ENCODE measurements at places on chromosomes 11 and 22.
A peak's percentile ranks its signal among the peaks of the same experiment; 100 is the strongest.

DNA sequence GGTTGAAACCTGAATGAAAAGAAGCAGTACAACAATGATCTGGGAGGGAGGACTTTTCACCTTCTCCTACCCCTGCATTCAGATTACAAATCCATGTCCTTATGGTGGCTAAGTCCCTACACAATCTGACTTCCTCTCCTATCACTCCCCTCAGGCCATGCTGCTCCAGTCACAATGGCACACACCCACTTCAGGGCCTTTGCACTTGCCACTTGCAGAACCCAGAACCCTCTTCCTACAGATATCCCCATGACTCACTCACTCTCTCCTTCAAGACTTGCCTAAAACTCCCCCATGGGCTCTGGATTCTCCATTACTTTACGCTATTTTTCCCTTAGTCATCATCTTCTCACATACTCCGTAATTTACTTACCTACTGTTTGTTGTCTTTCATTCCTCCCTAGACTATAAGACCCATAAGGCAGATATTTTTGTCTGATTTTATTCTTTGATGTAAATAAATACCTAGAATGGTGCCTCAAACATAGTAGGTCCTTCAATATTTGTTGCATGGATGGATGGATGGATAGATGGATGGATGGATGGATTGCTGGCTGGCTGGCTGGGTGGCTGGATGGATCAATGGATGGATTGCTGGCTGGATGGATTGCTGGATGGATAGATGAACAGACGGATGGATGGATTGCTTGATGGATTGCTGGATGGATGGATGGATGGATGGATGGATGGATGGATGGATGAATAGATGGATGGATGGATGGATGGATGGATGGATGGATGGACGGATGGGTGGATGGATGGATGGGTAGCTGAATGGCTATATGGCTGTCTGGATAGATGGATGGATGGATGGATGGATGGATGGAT lies 94.7 kb upstream of the NAV2 start:
- DNase-seq = no peak

DNA sequence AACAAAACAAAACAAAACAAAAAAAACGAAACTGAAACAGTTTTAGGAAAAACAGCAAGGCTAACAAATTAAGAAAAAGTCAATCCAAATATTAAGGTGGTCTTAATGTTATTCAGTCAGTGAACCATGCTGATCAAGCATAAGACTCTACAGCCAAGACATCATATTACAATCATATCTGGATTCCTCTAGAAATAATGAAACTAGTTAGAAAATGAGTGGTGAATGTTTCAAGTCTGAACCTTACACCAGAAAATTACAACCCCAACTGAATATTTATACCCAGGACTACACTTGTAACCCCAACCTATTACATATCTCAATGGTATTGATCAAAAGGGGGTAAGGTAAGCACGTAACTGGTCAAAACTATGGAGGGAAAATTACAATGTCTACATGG lies 48.8 kb downstream of the ACAT1 start:
- DNase-seq = peak; percentile 13

DNA sequence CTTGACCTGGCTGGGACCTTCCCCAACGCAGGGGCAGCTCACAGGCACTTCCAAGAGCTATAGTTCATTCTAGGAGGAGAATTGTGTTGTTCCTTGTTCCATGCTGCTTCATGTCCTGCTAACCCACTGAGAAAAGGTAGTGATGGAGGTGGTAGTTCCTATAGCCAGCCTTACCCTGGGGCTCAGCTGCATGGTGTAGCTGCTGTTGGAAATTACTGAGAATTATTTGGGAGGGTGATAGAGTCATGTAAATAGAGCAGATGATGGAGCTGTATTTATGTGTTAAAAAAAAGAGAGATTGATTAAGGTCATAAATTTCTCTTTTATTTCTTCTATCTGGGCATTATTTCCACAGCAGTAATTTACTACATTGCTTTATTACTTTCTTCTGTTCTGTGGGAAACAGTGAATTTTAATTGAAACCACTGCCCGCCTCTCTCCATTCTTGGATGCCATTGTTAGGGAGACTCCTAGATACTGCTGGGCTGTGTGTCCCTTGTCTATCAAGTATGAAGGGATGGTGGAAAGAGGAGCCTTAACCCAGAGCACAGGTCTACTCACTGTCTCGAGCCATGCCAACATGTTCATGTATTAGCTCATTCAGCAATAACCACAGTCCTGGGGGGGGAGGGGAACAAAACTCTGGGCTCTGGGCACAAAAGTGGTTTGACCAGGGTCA lies 309.2 kb downstream of the FAT3 start:
- no peak for DNase-seq

DNA sequence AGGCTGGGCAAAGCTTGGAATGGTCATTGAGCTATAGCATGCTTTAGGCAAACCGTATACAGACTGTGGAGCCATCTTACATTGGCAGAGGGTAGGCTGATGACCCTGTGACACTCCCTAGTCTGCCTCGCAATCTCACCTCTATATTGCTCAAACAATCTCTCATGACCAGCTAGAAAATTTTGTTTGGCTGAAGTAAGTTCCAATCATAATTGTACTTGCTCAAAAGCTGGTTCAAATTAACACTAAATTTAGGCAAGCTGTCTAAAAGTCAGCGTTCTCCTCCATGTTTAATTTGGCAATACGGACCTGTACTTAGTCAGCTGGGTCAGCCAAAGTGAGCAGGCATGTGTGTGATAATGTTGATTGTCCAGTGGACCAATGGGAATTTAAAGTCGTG lies 133.0 kb downstream of the SWAP70 start:
- DNase-seq = no peak

GRCh38 chr22:24515027-24515338 lies 19.9 kb downstream of the UPB1 start:
- DNase-seq = no peak

- no peak for DNase-seq
Observed at GRCh38 chr11:71999362-71999761, 653 bp downstream of the IL18BP start.

- DNase-seq = no peak
Observed at GRCh38 chr11:58772329-58773285, 40.9 kb upstream of the GLYAT start.

GRCh38 chr22:20456064-20456721 lies 18.6 kb upstream of the SCARF2 start:
- peak; percentile 90 for DNase-seq

DNA sequence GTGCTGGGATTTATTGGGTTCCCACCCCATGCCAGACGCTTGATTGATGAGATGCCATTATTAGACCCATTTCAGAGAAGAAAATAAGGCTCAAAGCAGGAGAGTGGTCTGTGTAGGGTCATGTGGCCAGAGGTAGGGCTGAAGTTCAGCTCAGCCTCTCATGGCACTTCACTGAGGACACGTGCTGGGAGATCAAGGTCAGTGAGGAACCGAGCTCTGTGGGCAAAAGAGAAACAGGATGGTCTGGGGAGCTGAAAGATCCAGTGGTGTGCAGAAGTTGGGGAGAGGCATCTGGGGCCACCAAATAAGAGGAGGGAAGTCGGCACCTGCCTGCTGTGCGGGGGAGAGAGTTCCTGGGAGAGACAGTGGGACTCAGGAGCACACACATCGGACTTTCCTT lies 19.6 kb downstream of the RHOD start:
- DNase-seq = no peak

GRCh38 chr22:36053242-36054147 lies 24.9 kb upstream of the RBFOX2 start:
- no peak for DNase-seq

GRCh38 chr22:23698673-23699235 lies 7.9 kb downstream of the RGL4 start:
- DNase-seq = no peak

DNA sequence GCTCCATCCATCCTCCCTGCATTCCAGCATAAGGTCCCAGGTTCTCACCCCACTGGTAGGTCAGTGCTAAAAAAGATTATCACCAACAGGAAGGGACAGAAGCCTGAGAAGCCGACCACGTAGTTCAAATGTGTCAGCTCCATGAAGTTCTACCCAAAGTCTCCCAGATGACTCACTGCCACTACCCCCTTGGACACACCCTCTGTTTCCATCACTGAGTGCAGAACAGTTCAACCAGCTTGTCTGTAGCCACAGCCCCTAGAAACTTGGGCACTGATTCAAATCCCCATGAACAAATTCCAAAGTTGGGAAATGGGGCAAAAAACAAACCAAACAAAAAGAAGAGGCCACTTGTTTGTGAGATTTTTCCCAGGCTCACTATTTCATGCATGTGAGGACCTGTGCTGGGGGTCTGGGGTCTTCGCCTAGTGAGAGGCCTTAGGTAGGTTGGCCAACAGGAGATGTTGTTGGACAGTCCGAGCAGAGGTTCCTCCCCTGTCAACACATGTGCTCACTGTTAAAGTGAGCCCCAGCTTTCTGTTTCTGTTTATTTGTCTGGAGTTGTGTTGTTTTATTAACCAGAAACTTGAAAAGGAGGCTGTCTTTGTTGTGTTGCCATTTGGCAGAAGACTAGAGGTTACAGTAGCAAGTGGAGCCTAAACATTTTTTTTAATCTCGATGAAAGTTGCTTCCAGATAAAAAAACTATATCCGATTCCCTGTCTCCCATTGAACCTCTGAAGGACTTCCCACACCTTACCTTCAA lies 24.2 kb upstream of the FLI1 start:
- no peak for DNase-seq

DNA sequence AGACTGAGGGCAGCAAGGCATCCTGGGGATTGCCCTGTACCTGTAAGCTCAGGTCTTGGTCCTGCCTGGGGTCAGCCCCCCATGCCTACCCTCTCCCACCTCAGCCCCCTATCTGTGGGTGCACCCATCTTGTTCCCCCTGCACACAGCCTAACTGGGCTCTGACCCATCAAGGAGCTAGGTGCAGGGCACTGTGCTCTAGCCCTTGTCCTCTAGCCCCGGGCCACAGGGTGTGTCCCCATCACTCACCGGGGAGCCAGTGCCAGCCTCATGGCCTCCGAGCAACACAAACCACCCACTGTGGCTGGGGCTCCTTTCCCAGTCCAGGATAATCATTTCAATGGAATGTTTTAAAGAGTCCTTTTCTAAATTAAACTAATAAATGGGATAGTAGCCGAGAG lies 293.9 kb upstream of the PLET1 start:
- DNase-seq = no peak

DNA sequence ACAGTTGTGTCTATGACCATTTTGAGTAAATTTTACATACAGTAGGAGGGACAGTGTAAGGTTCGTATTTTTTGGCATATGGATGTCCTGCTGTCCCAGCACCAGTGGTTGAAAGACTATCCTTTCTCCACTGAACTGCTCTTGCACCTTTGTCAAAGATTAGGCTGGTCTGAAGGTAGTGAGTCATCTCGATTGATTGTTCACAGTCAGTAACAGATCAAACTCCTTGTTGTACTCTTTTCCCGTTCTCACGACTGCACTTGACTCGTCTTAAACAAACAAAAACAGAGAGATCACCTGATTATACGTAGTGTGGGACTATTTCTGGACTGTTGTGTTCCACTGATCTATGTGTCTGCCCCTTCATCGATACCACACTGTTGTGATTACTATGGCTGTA lies 77.1 kb downstream of the DGCR2 start:
- no peak for DNase-seq
